Stimulated activated CD4-positive, alpha-beta T cell treated with anti-CD3 and anti-CD28 coated beads, Interleukin-4, amount 100 ng/mL, for 4 hours (primary cell): ENCODE measurements at places on chromosomes 2 and 18.

- DNase-seq: no peak
Observed at GRCh38 chr18:57539702-57540101, 46.8 kb downstream of the FECH start.

GRCh38 chr2:45849491-45850283 is 198.2 kb downstream of the PRKCE start:
- DNase-seq: no peak

- DNase-seq: no peak
Observed at GRCh38 chr2:161004379-161004778, 155.8 kb upstream of the TANK start.

DNA sequence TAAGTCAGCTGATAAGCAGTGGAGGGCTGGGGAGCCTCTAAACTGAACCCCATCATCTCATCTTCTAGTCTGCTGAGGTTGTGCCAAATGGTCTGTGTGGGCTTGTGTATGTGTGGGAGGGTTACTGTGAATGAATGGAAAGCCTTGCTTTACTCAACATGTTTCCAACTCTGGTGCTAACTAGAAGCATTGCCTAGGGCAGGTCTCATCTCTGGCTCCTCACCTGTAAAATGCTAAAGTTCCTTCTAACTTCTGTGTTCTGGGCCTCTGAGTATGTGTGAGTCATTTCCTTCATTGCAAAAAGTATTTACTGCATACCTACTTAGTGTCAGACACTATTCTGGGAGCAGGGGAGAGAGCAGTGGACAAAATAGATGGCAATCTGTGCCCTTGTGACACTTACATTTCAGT is 1.3 kb downstream of the LIPG start:
- DNase-seq: no peak

GRCh38 chr2:109330056-109330455 is 201.1 kb downstream of the SH3RF3 start:
- no peak for DNase-seq

GRCh38 chr2:31440764-31441163 is 26.2 kb upstream of the XDH start:
- no peak for DNase-seq

DNA sequence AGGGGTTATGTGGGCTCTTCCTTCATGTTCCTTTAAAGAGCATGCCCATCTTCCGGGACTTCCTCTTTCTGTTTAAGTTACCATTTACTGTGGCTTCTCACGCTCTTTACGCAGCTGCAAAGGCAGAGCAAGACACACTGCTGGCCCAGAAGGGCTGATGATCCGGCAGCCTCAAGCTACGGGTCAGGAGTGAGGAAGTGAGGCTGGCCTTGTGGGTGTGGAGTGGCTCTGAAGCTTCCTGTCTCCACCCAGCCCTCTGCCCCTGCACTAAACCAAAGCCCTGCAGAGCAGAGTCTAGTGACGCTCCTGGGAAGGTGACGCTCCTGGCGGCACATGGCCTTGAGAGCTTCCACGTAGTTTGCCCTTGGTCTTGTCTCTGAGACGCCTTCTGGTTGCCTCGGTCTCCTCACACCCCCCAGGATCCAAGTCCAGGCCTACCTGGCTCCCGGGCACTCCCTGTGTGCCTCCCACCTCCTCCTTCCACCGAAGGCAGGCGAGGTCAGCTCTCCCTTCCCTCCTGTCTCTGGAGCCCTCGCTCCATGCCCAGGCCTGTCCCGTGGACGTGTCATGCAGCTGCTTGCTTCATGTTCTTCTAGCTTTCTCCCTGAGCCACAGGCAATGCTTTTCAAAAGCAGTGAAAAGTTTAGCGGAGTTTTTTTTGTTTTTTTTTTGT is 50.3 kb downstream of the ARL4C start:
- peak; percentile 69 for DNase-seq

GRCh38 chr18:26794230-26795101 is 71.0 kb downstream of the AQP4 start:
- DNase-seq: no peak

DNA sequence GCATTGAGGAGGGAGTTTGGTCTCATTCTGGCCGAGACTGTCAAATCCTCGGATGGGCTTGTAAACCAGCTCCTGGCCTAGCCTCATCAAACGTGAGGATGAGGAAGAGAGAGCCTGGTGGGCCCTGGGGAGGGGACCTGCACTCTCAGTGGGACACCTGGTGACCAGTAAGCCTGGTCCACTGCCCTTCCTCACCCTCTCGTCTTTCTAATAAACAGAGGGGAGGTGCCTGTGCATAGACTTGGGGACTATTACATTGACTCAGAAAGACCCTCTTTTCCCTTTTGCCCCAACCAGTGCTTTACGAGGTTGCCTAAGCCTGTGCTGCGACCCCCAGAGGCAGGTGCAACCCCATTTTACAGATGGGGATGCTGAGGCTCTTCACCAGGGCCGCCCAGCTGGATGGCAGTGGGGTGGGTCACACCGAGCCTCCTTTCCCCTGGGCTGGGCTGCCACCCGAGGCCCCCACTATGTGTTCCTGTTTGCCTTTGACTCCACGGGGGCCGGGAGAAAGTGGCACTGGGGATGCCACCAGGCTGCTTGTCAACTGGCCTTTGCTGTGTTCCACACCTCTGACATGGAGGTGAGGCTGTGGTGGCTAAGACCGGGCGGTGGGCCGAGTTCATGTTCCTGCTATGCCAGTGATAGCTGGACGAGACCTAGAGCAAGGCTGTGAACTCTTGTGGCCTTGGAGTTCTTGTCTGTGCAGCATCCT is 85.9 kb downstream of the GLI2 start:
- DNase-seq: no peak

- no peak for DNase-seq
Observed at GRCh38 chr2:69065735-69066336, 52.9 kb downstream of the ANTXR1 start.

DNA sequence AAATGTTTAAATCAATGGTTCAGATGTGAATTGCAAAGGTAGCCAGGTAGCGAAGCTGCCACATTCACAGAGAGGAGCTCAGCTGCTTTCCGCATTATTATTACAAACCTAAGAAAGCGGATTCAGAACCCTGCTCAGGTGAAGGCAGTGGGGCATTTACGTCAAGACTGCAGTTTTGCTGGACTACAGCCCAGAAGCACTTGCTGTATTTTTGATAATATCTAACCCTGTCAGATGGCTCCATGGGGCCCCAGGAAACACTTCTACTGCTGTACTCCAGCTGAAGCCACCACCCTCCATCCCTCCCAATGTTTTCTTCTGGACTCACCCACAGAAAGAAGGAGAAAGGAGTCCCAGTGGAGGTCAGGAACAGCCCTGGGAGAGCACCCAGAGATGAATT is 96.9 kb downstream of the TPO start:
- DNase-seq: no peak

DNA sequence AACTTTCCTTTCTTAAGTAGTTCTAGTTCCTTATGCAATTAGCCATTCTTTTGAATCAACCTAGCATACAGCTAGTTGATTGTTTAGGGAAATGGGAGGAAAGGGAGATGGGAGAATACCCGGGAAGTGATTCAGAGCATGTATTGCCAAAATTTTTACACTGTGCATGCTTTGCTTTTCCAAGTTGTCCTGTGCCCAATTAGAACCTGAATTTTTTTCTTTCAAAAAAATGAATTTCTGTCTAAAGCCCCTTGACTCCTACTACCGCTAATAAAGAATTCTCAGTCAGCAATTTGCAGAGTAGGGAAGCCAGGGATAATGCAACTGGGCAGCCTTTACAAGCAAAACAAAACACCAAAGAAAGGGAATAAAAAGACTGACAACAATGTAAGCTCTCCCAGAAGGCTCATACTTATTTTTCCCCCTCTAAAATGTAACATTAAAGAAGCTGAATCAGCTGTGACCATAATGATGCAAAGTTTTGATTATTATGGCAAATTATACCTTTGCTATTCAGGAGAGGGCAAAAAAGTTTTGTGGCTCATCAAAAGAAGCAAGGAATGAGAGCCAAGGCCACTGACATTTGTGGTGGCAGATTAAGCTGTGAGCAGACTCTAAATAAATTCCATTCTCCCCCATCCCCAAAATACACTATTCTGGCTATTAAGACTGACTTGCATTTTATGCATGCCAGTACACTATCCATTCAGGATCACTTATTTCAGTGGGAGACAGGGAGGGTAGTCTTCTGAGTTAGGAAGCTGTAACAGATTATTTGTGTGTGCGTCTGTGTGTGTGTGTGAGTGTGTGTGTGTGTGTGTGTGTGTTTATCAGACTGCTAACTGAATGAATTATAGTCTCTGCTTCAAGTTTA is 174.3 kb downstream of the ERBB4 start:
- no peak for DNase-seq

DNA sequence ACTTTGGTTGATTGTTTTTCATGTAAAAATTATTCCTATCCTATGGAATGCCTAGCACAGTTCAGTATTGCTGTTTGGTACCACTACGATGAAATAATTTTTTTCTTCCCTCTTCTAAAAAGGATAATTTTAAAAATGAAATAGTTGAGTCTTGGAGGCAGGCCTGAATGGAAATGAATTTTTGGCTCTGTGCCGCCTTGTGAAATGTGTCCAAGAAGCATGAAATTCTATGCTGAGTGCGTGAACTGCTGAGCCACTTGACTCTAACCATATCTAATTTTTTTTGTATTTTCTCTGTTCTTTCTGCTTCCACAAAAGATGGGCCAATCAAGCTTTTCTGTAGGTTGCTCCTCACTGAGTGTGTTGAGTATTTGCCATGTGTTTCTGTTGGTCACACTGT is 95.0 kb downstream of the PRPF40A start:
- DNase-seq: no peak

- no peak for DNase-seq
Observed at GRCh38 chr2:178479758-178480226, 465 bp upstream of the PLEKHA3 start.

GRCh38 chr2:66836851-66837250 is 401.9 kb downstream of the MEIS1 start:
- DNase-seq: no peak

- no peak for DNase-seq
Observed at GRCh38 chr2:195830968-195831950, 174.2 kb downstream of the SLC39A10 start.

GRCh38 chr2:151947813-151948165 is 119.6 kb upstream of the ARL5A start:
- DNase-seq: no peak

- no peak for DNase-seq
Observed at GRCh38 chr2:134660626-134661402, 58.0 kb downstream of the TMEM163 start.

DNA sequence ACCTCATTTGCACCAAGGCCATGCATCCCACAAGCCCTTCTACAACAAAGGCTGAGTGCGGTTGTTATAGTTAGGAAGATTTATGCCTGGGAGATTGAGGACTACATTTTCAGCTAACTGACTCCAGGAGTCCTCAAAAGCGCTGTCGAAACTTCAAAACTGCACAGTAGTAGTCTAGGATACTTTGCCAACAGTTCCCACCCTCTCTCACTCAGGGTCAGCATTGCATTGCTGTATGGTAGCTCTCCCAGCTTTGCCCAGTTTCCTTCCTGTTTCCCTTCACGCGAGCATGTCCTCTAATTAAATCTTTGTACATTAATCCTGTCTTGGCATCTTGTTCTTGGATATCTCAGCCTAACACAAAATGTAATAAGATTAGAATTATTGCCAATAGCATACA is 420.6 kb upstream of the UBE2E3 start:
- no peak for DNase-seq

GRCh38 chr2:73838889-73839534 is 10.3 kb downstream of the STAMBP start:
- DNase-seq: no peak

DNA sequence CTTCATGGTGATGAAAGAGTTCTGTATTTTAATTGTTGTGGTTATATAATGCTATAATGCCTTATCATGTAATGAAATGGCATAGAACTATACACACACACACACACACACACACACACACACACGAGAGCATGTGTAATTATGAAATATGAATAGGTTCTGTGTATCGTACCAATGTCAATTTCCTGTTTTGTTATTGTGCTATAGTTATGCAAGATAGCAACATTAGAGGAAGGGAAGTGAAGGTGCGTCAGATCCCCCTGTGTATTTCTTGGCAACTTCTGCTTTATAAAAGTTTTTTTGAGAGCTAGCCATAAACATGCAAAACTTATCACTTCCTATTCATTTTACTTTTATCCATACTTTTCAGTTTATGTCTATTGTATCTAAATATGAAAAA is 60.7 kb upstream of the ARHGAP15 start:
- no peak for DNase-seq

DNA sequence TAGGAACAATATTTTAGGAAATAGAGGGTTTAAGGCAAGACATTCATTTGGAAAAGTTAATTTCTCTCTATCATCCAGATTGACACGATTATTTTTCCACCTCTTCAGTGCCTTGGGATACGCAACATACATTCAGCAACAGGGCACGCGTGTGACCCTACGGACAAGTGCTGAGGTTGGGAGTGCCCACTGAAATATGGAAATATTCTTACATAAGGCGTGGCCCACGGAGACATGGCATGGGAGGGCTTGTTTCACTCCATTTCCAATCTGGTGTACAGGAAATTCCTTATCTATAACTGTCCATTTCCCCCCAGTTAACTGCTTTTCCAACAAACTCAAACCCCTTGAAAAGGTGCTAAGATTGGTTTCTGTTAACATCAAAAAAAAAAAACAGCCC is 20.9 kb upstream of the KIDINS220 start:
- DNase-seq: no peak

- DNase-seq: no peak
Observed at GRCh38 chr18:48597110-48597509, 58.3 kb downstream of the CTIF start.

- no peak for DNase-seq
Observed at GRCh38 chr2:40737180-40737579, 285.3 kb upstream of the SLC8A1 start.

DNA sequence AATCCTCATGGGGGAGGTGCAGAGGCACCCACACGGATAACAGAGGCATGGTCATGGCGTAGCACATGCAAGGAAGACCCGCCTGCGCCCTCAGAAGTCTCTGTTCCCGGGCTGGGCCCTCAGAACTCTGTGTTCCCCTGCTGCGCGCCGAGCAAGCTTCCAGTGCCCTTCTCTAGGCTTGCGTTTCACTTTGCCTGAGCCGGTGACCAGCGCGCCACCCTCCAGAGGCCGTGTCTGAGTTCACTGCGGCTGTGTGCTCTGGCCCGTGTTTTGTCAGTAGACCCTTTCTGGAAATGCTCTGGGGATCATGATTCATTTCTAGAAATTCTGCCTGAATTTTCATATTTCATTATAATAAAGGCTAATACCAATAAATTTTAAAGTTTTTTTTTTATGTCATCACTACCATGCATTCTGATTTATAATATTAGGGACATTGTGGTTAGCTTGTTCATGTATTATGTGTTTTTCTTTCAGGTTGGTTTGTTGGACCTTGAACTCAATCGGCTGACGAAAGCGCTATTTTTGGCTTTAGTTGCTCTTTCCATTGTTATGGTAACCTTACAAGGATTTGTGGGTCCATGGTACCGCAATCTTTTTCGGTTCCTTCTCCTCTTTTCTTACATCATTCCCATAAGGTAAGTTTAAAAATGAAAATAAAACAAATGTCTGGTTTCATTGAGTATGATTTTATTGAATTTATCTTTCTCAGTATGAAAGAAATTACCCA is 142.7 kb upstream of the NFATC1 start:
- DNase-seq: no peak

GRCh38 chr18:53261241-53261640 is 921.2 kb downstream of the DCC start:
- DNase-seq: no peak
